Fibroblast of upper back skin (primary cell): ENCODE measurements at places on chromosomes 3 and 15.

GRCh38 chr3:122415104-122415744 lies 638 bp downstream of the WDR5B start:
- peak; percentile 21 for DNase-seq

- DNase-seq, result peak; percentile 53
Measured at GRCh38 chr3:56975567-56975966, 84.9 kb upstream of the SPATA12 start.

DNA sequence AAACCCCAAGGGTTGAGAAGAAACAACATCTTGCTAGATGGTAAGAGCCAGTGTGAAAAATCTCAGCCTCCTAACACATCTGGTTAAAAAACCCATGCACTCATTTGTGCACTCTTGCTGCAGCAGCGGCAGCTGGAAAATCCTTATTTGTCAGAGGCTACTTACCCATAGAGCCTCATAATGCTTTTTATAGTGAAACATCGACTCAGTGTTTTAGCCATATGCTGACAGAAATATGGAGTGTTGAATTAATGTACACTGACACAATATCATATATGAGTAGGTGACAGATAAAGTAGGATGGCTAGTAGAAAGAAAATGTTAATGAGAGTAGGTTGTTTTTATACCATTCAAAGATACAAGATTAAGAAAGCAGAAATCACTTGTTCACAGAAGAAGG lies 13.0 kb downstream of the SLC9A9 start:
- DNase-seq, result no peak

DNA sequence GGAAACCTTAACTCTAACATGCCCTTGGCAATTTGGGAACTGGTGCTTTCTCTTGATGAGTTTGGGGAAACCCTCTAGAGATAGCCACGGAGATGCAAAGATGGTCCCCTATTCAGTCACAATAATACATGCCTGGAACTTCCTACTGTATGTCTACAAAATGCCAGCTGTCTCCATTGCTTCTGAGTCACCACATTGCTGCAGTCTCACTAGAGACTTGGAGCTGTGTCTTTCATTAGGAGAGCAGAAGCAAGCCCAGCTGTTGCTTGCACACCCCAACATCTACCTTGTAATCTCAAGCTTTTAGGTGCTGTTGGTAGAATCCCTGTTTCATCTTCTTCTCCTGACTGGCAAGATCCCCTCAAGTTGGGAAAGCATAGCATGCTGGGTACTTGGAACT lies 261.0 kb downstream of the ADAMTSL3 start:
- DNase-seq, result no peak

DNA sequence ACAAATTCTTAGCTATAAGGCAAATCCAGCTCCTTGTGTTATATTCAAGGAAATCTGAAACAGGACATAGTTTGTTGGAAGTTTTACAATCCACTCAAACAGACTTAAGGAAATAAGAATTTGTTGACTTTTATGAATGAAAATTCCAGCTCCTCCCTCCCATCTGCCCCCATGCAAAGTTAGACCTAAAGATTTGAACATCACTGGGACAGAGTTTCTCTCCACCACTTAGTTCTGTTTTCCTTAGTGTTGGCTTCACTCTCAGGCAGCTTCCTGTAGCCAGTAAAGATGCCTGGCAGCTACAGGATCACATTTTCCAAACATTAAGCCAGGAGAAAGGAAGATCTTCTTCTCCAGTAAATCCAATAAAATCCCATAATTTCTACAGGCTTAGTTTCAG lies 265.0 kb downstream of the TAFA4 start:
- DNase-seq, result no peak

- no peak for DNase-seq
Measured at GRCh38 chr15:53648934-53649333, 110.5 kb downstream of the WDR72 start.

GRCh38 chr3:191336833-191337232 lies 6.5 kb upstream of the UTS2B start:
- DNase-seq, result no peak

DNA sequence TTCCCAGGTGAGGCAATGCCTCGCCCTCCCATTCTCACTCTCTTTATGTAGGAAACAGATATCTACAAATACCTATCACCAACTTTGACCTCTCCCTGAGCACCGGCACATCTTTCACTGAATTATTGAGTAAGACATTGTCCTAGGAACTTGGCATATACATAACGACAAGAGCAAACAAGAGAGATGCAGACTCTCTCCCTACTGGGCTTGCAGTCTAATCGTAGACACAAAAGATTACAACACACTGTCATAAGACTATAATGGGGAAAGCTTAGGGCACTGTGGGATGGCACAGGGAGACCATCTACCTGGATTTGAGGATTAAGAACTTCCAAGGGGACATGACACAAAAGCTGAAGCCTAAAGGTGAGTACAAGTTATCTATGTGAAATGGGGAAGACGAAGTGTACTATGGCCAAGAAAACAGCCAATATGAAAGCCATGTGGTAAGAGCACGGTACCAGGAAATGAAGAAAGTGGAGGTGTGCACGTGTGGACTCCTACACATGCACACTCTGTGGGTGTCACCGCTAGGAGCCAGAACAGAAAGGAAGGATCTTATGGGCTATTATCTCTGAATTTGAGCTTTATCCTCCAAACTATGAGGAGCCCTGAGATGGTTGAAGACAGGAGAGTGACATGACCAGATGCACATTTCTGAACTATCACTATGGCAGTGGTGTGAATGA lies 218.8 kb upstream of the STRIT1 start:
- DNase-seq, result no peak

DNA sequence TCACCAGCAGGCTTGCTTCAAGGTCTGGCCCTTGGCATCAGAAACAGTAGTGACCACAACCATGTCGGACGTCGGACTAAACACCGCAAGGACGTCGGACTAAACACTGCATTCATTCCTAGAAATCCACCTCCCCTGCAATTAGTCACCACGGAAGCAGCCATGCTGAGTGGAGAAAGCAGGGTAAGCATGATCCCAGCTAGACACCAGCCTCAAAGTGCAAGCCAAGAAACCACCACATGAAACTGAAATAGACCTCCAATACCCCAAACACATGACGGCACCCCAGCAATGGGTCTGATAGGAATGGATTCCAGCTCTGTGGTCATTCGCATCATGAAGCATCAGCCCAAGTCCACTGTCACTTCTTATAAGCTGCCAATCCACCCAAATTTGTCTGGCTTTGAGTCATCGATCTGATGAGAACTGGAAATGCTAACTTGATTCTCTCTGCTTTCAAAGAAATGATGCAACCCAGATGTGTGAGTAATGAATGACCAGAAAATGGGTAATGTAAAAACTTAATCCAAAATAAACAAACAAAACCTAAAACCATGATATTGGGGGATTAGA lies 348.3 kb upstream of the TMCO5A start:
- DNase-seq, result peak; percentile 93

DNA sequence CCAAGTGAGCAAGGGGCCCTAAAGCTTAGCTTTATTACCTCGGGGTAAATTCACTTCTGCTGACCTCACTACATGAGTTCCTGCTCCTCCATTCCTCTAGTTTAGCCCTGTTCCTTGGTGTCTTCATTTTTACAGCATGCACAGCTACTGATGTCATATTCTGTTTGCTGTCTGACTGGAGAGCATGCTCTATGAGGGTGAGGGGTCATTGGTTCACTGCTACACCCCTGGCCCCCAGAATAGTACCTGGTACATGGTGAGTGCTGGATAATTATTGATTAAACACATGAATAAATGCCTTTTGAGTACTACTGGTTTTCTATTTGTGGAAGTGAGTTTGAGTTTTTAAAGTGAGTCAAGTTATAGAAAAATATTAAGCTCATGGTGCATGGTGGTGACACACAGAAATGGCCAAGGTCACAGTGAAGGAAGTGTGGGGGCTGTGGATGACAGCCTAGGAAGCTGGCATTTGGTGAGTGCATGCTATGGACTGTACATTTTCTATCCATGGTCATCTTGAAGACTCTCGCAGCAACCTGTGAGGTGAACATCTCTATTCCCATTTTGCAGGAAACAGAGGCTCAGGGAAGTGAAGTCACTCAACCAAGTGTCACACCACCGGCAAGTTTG lies 34.0 kb downstream of the RPLP1 start:
- DNase-seq, result no peak

DNA sequence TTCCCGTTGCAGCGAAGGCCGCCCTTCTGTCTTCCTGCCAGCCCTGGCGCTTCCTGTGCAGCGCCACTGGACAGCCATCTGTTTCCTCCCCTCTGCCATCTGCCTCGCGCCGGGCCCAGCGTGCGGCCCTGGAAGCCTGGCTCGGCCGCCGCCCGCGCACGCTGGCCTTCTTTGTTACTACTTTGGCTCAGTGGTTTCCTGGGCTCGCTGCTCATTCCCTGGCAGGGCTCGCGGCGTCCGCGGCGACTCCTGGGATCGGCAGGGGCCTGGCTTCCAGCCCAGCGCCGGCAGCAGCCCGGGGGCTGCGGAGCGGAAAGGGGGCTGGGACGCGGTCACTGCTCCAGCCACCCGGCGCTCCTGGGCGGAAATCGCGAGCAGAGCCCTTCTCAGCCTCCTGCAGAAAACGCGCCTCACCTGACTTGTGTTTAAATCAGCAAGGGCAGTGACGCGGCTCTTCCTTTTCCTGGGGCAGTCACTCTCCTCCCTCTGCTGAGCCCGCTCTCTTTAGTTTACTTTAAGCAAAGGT lies 10.0 kb downstream of the CMTM7 start:
- peak; percentile 72 for DNase-seq

DNA sequence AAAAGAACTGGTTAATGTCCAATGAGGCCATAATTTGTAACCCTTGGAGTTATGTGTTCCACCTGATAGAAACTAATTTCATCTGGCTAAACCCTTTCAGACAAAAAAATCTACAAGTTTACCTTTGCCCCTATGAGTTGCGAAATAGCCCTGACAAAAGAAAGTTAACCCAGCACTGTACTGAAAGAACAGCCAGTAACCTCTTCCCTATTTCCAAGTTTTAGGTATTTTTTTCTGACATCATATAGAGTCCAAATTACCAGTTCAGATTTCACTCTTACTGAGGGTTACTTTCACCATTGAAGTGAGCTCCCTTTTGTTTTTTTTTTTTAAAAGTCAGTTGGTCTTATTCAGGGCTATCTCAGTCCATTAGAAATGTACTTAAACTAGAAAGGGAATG lies 42.8 kb upstream of the PTPRG start:
- no peak for DNase-seq

GRCh38 chr15:64152507-64153387 lies 1.2 kb downstream of the SNX22 start:
- no peak for DNase-seq

DNA sequence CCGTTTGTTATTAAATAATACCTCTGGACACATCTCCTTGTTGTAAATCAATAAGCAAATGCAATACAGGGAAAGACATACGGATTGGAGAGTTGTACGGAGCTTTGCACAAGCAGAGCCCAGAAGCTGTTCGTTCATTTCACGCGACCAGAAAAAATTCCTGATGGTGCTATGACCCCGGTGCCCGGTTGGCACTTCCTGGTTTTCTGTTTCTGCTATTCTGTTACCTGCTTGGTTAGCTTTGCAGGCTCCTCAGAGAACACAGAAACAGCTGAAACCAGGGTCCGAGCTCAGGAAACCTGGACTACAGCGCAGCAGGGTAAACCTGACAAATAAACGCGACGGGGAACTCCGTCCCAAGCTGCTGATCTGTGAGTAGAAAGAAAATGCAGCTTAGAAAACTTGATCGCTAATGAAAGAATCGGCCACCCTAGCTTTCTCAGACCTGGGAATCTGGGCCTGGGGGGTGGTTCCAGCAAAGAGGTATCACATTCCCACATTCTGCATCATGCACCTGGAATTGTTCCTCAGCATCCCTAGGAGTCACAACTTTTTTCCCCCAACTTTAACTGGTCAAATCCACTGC lies 845 bp downstream of the CNTN3 start:
- no peak for DNase-seq

- DNase-seq, result no peak
Measured at GRCh38 chr15:72609862-72610261, 44.6 kb upstream of the GOLGA6B start.

DNA sequence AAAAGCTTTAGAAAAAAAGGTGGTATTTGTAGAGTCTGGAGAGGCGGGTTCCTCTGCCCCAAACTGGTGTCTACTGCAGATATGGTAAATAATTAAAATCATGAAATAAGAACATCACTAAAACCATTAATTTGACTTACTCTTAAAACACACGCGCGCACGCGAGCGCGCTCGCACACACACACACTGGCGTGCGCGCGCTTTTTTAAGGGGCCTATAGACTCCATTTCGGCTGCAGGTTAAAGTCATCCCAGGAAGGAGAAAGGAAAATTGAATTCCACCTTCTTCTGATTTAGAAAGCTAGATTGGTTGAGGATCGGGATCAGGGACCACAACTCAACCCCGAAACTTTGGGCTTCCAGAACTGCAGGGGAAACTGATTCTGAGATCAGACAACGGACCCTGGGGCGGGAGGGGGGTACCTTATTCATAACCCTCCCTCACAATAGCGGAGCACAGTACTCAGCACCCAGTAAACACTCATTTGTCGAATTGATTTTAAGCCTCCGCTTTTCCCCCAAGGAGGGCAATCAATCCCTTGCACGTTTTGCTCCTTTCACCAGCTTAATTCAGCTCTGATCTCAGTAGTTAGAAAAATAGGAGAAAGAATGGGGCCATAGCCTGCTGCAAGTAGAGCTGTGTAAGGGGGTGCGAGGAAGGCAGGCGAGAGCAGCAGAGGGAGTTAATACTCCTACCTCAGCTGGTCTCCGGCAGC lies 509 bp upstream of the LRRC3B start:
- no peak for DNase-seq

- peak; percentile 11 for DNase-seq
Measured at GRCh38 chr3:142115867-142116668, 33.3 kb downstream of the TFDP2 start.

GRCh38 chr15:89845305-89845893 lies 30.7 kb upstream of the ANPEP start:
- peak; percentile 93 for DNase-seq

- DNase-seq, result no peak
Measured at GRCh38 chr3:194339840-194340239, 11.3 kb downstream of the CPN2 start.

DNA sequence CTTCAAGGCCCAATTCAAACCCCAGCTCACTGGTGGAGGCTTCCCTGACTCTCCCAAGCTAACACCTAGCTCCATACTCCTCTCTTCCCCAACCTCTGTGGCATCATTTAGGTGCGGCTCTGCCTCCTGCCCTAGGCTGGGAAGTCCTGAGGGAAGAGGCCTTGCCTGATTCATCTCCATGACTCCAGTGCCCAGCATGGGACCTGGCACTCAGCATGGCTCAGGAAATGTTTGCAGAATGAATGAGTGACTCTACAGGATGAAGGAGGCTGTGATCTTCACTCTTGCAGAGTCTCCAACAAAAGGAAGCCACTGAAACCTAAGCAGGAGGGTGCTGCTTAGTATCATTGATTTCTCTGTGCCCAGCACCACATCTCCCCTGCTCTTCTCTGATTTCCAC lies 34.5 kb upstream of the INSYN1 start:
- no peak for DNase-seq

- no peak for DNase-seq
Measured at GRCh38 chr3:71447197-71447596, 136.3 kb downstream of the FOXP1 start.
